Omental fat pad (tissue), 4 donors: ENCODE measurements at places on chromosomes 4 and X.

DNA sequence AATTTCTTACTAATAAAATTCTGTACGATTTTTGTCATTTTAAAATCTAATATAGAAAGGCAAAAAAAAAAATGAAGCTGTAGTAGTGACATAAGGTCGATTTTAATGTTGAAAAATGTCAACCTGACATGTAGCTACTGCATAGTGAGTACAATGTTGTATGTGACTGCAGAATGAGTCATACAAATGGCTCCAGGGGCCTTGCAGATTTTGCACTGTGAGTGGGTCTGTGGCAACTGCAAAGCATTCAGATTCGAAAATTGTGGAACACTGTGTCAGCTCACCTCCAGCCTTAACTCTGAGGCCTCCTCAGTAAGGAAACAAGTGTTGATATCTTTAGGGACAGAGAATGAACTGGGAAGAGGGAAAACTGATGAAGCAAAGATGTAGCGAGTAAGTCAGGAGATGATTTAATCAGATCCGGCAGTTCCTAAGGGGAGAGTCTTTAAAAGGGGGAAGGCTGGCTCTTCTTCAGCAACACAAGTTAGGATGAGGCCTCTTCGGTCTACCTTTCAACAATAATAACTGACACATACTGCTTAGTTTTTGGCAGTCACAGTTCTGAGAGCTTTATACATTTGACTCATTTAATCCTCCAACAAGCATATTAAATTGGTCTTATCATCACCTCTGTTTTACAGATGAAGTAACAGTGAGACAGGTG, 24.9 kb downstream of the TKTL2 start:
- no peak for DNase-seq

- DNase-seq, result no peak
Observed at GRCh38 chr4:168183717-168184571, 91.6 kb downstream of the ANXA10 start.

- no peak for DNase-seq
Observed at GRCh38 chr4:62232814-62233213, 1032.7 kb downstream of the ADGRL3 start.

- no peak for DNase-seq
Observed at GRCh38 chr4:11368701-11369115, 60.0 kb downstream of the HS3ST1 start.

- no peak for DNase-seq
Observed at GRCh38 chr4:139735381-139736273, 70.0 kb downstream of the MGST2 start.

DNA sequence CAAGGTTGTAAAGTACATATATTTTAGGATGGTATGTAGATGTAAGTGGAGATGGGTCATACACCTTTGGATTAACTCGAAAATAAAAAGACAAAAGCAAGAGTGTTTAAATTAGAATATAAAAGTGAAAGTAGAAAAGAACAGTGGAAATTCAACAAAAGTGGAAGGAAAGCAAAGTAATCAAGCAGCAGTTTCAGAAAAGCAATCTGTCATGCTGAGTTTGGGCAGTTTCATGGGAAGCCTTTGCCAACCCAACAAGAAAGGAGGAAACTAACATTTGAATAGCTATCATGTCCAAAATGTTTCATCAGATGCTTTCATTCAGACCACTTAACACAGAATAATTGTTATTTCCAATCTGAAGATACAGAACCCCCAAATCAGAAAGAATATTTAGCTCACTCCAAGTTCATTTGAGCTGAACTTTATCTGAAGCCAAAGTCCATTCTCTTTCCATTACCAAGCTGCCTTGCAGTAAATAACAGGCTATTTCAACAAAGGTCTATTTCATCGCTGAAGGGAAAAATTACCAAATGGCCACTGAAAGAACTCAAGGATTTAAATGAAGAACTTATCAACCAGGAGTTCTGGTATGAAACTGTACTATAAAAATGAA, 1.8 kb upstream of the EXOSC9 start:
- no peak for DNase-seq
